Stimulated activated CD4-positive, alpha-beta T cell treated with anti-CD3 and anti-CD28 coated beads, Interleukin-12 subunit alpha, Interleukin-12 subunit beta, amount 100 ng/mL, for 48 hours (primary cell): ENCODE measurements at places on chromosomes 11 and 22.

DNA sequence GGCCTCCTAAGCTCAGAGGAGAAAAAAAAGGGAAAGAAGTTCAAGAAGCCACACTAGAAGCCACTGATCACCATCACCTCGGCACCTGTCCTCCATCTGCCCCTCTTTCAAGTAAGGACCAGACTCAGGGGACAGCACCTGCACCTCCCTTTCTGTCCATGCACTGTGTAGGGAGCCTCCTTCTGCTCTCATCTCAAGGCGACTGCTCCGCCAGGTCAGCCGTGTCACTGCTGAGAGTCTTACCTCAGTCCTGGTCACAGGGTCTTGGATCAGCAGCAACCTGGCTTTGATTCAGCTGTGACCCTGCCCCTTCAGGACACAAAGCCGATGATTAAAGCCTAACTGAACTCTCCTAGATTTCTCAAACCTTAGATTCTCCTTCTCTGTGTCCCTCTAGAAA is 101.5 kb downstream of the ZNF280B start:
- no peak for DNase-seq

- no peak for DNase-seq
Observed at GRCh38 chr11:77062924-77063323, 3.8 kb upstream of the CAPN5 start.

DNA sequence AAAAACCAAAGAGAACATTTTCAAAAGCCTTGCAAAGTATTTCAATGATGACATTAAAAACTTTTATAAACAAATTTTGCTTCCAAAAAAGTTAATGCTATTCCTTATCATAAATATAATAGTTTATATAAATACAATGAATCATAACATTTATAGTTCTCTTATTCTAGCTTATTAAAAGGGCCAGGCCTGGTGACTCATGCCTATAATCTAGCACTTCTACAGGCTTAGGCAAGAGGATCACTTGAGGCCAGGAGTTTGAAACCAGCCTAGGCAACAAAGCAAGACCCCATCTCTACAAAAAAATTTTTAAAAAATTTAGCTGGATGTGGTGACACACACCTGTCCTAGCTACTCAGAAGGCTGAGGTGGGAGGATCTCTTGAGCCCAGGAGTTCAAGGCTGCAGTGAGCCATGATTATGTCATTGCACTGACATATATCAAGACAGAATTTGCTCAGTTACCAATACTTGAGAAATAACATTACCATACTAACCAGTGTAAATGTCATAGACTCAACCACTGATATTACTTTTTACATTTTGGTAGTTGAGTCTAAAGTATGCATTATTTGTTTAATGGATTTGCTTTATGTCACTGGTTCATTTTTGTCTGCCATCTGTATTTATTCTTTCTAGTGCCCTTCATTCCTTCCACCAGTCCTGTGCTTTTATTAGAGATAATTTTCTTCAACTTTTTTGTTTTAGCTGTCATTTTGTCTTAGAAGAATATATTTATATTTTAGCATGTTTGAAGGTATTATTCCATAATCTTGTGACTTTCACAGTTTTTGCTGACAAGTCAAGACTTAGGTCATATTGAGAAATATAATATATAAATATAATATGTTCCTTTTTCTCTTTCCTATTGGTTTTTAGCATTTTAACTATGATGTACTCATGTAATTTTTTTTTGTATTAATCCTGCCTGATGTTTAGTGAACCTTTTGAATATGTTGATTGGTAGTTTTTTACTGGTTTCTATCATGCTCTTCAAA is 56.2 kb downstream of the CYP2R1 start:
- DNase-seq: no peak

GRCh38 chr11:44774108-44774507 is 47.3 kb downstream of the TSPAN18 start:
- no peak for DNase-seq

- no peak for DNase-seq
Observed at GRCh38 chr11:44755556-44756523, 29.1 kb downstream of the TSPAN18 start.

DNA sequence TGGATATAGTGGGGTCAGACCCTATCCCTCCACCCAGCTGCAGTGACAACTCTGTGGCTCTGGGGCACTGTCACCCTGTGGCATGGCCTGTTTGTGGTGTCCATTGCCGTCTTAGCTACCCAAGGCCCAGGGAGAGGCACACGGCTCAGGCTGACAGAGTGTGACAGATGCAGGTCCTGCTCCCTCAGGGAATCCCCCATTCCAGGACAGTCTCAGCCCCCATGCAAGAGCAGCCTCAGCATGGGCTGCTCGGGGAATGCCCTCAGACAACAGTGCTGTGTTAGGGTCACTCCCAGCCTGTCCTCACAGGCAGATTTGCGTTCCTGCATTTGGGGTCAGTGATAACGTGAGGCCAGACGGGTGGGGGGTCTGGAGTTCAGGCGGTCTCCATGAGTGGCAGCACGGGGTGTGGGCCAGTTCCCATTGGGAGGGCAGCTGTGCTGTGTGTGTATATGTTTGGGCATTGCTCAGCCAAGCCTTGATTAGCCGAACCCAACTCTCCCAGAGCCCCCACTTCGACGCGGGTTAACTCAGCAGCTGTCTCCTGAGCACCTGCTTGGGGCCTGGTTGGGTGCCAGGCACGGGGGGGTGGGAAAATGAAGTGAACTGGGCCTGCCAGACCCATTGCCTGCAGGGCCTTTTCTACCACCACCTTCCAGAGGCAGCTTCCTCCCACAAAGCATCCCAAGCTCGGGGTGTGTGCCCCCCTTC is 5.3 kb upstream of the KCNQ1OT1 start:
- no peak for DNase-seq
